ENCODE measurements at places on chromosomes 5 and 9.

DNA sequence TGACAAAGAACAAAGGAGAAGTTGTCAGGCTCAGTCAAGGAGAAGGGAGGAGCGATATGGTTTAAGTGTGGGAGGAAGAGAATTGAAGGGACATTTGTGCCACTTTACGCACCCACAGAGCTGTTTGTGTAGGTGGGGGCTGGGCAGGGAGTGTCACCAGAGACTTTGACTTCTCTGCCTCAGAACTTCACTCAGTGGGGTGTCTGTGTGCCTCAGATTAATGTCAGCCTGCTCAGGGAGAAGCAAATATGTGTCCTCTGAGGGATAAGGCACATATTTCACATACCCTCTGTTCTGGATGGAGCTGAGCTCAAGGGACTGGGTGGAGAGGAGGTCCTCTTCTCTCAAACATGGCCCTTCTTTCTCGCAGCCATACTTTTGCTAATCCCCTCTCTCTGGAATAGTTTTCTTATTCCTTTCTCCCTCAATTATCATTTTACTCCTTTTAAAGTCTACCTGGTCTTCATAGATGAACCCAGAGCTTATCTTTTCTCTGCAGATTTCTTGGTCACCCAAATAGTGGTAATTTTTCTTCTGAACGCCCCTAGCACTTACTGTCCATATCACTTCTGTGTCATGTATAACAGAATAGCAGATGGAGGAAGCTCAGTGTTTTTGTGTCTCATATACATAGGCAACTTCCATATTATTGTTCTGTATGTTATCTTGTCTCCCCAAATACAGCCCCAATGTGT lies 77.0 kb downstream of the IQGAP2 start:
- no peak for DNase-seq

GRCh38 chr9:87109851-87110250 lies 162.5 kb upstream of the GAS1 start:
- no peak for DNase-seq

- no peak for DNase-seq
Measured at GRCh38 chr9:7033076-7034045, 275.6 kb downstream of the KDM4C start.

- DNase-seq, result no peak
Measured at GRCh38 chr5:157479166-157479565, 19.2 kb downstream of the NIPAL4 start.

DNA sequence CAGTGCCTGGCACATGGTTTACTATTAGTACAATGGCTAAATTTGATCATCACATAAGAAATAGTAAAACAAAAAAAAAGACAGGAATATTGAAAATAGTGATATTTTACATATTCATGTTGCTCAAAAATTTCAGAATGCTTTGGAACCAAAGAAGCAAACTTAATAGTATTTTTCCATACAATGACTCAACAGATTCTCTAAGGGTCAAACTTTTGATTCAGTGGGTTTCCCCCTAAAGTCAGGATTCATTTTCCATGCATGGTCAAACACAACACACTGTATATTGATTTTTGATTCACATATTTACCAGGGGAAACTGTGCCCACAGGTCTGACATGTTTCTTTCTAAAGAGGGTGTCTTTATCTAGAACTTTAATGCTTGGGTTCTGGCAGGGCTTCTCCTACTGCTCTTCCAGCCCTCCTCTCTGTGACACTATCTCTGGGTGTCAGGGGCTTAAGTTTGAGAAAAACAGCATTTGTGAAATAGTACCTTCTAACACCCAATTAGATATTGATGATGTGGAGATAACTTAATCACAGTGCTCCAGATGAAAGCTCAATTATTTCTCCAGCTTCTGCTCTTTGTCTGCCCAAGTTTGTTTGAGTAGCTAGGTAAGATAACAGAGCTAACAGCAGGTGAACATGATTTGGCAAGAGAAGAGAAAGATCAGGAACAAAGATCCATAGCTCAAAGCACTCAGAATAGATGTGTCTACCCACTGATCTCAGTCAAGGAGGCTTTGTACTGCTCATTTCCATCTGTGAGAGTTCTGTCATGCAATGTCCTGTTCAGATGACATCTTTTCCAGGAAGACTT lies 35.5 kb upstream of the ELL2 start:
- DNase-seq, result no peak

GRCh38 chr9:110691002-110691549 lies 22.5 kb downstream of the MUSK start:
- no peak for DNase-seq

GRCh38 chr5:124908581-124909451 lies 162.4 kb upstream of the ZNF608 start:
- DNase-seq, result no peak

DNA sequence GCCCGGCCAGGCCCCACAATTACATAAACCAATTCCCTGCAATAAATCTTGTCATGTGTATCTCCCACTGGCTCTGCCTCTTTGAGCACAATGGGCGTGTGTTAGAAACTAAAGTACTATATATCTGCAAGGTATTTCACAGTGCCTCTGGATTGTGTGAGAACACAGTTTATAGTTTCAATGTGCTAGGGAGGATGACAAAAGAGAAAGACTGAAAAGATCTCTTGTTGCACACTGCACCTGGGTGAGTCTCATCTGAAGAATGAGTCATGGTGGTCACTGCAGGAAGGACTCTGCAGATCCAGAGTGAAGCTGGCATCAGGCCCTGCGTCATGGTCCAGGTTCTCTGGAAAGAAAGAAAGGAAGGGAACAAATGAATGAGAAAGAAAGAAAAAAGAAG lies 20.7 kb upstream of the CTSV start:
- DNase-seq, result no peak

DNA sequence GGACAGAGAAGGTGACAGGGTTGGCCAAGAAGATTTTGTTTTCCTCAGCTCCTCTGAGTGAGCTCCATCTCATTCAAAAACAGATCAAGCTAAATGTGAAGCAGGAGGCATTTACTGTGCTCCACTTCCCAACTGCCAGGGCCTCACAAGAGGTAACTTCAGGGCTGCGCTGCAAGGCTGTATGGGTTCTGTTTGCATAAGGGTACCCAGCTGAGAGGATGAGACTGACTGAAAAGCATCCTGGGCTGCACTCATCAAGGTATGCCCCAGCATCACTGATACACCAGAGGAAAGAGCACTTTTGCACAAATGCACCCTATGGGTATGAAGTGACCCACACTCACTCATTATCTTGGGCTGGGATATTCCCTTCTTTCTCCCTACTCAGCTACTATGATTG lies 316.2 kb upstream of the HAPLN1 start:
- DNase-seq, result no peak

Measured in GDM1 (cell line).